ENCODE measurements at places on chromosomes 16 and 17.

- DNase-seq, result no peak
Measured at GRCh38 chr17:47621293-47622179, 28.2 kb upstream of the KPNB1 start.

GRCh38 chr17:76246080-76247066 is 6.1 kb upstream of the RNF157 start:
- no peak for DNase-seq

DNA sequence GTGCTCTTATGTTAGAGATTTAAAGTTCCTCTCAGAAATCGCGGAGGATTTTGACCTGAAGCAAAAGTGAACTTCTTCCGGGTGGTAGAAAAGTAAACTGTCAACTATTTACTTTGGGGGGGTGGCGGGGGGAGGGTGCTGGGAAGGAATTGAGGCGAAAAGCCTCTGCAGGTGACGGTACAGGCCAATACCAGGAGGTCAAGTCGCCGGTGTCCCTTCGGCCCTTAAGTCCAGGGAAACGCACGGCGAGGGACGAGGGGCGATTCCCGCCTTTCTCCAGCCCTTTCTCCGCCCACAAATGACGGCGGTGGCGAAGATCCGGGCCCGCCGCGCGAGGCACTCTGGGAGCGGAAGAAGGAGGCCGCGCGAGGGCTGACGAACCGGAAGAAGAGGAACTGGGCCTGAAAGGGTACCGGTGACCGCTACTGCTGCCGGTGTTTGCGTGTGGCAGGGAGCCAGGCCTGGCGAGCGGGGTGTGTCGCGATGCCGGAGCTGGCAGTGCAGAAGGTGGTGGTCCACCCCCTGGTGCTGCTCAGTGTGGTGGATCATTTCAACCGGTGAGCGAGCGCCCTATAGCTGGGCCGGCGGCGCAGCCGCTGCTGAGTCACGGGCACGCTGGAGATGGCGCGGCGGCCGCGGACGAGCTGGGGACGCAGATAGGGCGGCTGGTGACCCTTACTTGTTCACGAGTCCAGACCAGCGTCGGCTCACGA is at the start of gene PSMD7:
Gene PSMD7 (plus strand): TSS at position 383 of the 713 bp plus-strand sequence. CDS start 101 bp downstream, at position 484.
- DNase-seq, result peak; percentile 71

DNA sequence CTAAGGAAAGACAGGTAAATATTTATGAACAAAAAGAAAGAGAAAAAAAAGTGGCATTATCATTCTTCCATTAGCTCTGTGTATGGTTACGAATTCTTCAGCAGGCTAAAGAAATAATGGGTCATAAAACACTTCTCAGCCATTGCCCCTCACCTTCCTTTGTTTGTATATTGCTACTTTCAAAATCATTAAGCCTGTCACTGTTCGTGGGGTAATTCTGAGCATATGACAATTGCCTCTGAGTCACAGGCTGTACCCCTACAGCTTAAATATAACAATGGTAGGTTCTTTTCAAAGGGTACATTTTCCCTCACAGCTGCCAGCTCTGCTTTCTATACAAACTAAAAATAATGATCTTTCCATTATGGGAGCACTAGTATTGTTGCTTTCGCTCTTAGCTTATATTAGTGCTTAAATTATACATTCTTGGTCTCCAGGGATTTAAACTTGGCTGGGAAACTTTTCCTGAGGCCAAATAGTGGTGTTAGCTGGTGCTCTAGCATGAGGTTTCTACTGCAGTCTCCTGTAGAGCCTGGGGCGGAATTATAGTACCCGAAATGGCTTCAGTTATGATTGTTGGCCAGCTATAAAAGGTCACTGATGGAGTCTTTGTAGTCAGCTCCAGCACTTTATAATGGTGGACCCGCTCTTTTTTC is 74.7 kb upstream of the CDH11 start:
- DNase-seq, result no peak

DNA sequence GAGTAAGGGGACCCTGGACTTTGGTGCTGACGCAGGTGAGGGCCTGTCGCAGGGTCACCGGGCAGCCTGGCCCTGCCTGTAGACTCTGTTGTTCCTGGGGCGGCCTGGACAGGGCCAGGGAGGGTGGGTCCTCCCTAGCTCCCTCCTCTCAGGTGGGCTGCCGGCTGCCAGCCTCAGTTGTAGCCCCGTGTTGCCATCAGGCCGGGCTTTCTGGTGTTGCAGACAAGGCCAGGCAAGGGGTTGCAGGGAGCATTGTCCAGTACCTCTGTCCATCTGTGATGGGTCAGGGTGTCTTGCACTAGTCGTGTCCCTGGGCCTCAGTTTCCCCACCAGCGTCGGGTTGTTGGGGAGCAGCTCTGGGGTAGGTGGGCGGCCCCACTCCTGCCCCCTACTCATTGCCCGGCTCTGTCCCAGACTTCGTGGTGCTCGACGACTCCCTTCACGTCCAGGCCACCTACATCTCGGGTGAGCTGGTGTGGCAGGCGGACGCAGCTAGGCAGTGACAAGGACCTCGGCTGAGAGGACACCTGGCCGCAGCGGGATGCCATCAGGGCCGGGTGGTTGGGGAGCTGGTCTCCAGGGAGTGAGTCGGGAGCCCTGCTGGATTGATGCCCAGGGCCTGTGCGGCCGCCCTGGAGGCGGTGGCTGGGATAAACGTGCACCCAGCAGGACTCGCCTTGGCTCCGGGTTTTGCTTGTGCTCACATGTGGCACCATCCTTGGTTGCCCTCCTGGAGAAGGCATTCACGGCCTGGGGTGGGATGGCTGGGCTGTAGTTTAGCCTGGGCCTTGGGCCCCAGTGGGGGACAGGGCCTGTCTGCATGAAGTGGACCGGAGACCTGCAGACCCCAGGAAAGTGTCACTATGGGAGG is 1.9 kb downstream of the CEMP1 start:
- DNase-seq, result no peak

- no peak for DNase-seq
Measured at GRCh38 chr17:11140501-11140900, 100.5 kb upstream of the SHISA6 start.

GRCh38 chr17:64107500-64108236 is 22.3 kb downstream of the ERN1 start:
- DNase-seq, result no peak

GRCh38 chr17:41678907-41679739 is 9.6 kb upstream of the EIF1 start:
- peak; percentile 27 for DNase-seq

DNA sequence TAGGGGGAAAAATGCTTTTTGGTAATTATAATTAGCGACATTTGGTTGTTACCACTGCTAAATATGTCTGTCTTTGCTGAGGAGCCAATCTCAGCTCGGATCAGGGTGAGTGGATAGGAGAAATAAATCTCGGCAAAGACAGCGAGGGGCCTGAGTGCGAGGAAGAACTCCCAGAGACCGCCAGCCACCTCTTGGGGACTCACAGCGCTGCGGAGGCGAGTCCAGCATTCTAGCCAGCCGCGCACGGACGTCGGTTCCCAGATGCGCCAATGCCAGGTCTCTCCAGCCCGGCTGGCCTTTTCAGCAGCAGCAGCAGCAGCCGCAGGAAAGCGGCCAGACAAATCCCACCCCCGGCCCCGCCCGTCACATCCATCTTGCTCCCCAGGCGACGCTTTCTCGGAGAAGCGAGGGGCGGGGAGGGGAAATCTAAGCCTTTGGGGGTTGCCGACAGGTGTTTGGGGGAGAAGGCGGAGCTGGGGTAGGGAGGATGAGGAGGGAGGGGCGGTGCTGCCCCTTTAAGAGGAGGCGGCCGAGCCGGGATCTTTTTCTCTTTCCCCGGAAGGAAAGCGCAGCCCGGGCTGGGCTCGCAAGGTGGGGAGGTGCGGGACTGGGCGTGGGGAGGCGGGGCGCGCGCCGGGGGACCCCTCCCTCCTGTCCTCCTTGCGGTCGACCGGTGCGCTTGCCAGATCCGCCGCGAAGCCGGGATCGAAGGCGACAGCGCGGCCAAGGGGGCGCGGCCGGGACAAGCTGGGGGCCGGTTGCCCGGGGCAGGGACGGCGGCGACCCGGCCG is at the start of gene ITGA3:
Gene ITGA3 (plus strand): TSS at position 685 of the 791 bp plus-strand sequence. CDS start 330 bp downstream, outside the sequence.
- DNase-seq, result peak; percentile 40

GRCh38 chr17:31593806-31594205 is 202.3 kb downstream of the RAB11FIP4 start:
- DNase-seq, result no peak

DNA sequence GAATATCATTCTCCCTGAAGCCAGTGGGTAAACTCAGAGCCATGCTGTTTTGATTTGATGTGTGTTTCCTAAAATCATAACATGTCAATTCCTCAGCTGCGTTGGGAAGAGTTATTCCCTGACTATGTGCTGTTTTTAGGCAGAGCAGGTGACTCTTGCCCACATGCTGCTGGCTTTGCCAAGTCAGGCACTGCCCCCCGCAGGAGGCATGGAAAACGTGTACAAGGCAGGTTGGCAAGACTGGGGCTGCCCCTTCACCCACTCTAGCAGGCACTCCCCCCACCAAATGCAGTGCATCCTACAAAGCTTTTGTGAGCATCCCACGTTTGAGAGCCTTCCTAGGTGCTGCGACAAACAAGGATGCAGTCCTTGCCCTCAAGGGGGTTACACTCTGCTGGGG is 38.3 kb upstream of the NAT9 start:
- no peak for DNase-seq

DNA sequence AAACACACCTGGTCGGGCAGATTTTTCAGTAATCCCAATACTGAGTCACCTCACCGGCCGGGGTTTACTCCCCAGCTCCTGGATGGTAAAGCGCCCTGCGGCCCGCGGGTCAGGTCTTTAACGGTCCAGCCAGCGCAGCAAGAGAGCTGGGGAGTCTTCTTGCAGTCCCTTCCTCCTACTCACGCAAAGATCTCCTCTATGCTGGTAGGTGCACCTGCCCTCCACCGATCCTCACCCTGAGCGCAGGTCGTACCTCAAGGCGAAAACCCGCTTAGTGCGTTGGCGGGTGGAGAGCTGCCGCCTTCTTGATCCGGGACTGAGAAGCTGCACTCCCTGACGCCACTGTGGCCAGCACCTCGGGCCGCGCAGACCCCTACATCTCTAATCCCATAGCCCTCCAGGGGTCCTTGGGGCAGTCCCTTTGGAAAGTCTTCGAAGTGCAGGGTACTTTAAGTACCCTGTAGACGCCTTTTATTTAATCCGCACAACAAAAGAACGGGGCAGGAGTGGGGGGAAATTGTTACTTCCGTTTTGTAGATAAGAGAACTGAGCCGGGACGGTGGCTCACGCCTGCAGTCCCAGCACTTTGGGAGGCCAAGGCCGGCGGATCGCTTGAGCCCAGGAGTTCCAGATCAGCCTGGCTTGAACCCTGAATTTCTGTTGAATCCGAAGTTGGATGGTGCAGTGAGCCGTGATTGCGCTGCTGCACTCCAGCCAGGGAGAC is 10.4 kb upstream of the HOXB13 start:
- no peak for DNase-seq

DNA sequence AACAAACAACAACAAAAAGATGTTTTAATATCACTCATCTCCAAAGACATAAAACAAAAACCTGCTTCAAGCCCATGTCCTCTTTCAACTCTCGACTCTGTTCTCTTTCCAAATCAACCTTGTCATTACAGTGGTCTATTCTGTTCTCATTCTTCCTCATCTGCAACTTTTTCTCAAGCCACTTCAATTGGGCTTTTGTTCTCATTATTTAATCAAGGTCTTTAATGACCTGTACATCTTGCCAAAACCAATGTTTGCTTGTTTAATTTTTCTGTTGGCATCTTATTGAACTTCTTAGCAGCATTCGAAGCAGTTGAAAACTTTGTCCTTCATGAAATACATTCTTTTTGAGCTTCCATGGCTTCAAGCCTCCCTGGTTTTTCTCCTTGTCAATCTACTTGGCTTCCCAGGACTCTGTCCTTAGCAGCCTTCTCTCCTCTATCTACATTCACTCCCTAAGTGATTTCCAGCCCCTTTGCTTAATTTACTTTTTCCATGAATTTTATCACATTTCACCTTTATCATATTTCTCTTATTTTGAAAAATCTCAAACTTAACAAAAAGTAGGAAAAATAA is 19.6 kb upstream of the RABEP1 start:
- no peak for DNase-seq

GRCh38 chr16:68384288-68385161 is 63.8 kb downstream of the SMPD3 start:
- no peak for DNase-seq

DNA sequence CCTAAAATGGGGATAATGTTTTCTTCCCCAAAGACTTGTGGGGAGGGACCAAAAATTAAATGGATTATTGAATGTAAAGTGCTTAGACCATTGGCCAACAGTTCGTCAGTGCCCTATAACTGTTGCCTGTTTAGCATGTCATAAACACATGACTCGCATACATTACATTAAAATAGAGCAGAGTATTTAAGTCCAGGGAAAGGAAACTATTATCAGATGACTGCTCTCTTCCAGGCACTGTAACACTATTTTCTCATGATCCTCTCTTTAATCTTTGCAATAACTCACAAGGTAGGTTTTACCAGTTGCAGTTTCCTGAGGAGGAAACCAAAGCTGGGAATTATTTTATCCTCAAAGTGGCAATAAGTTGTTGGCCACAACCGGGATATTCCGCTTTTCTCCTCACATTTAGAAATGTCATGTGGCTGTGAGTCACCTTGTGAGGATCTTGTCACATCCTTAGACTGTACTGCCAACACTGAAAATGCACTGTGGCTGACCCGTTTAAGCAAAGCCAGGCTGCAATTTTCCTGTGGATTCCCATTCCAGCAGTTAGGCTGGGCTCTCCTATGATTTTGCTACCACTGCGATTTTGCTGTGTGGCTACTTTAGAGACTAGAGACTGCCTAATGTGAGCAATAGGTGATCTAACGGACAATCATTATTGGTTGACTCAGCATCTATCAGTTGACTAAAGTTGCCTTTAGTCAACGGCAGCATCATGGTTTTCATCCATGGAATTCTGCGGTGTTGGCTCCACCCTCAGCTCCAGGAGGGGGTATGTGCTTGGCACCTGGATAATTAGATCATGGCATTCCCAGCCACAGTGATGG is 58.3 kb upstream of the DHX40 start:
- DNase-seq, result no peak

DNA sequence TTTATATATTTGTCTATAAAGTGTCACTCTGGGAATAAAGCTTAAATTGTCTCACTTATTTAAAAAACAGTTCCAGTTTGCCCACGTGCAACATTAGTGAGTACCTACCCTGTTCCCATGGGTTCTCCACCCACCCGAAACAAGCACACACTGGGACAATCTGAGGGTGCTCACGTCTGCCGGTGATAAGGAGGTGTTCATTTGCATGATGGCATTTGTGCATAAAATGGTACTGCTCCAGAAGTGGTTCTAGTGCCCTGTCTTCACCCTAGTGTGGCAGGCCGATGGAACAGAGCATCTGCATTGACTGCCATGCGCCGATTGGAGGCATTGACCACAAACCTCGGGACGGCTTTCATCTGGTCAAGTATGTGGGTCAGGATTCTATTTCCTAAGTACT is 35.6 kb upstream of the ENDOV start:
- no peak for DNase-seq

Measured in stimulated activated CD4-positive, alpha-beta T cell treated with anti-CD3 and anti-CD28 coated beads, Interleukin-1b, Interleukin-23, amount 100 ng/mL, for 4 hours (primary cell).